ENCODE measurements at places on chromosomes 5 and 9. TPM values are rescaled to one million over a fixed set of nuclear protein-coding genes. Genes with fewer than 3 reads are reported as not detected.

DNA sequence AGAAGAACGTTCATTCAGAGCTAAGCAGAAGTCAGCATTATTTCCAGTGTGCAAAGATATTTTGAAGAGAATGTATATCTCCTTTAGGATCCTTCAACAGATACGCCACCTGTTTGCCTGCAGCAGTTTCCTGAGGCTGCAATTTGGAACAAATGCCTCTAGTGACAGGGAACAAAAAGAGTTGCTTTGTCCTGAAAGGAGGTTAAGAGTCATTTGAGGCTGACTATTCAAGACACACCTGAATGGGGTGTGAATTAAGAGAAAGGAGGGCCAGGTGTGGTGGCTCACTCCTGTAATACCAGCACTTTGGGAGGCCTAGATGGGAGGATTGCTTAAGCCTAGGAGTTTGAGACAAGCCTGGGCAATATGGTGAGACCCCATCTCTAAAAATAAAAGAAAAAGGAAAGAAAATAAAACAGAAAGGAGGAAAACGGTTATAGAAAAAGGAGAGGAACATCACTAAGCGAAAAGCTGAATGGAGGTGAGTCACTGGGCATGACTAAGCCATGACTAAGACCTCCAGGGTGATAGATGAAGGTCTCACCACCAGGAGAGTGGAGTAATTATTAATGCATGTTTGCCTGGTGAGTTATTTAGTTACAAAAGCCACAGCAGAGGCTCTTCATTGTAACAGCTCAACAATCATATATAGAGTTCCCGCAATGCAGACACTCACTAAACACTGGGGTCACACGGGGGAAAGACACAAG, 255.2 kb upstream of the TNC start:
- H3K27ac ChIP-seq = no peak overlapping the region

DNA sequence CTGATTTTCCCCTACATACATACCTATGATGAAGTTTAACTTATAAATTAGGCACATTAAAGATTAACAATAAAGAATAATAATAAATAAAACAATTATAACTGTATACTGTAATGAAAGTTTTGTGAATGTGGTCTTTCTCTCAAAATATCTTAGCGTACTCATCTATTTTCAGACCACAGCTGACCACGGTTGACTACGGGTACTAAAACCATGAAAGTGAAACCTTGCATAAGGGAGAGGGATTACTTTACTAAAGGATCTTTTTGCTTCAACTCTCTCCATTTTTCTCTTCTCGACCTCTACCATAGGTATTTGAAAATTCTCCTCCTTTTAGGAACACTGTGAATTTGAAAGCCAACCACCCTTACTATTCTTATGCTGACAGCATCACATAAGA, 475.5 kb downstream of the CETN3 start:
- H3K27ac ChIP-seq = no peak overlapping the region
- no peaks in the 10 kb centered on the region for H3K36me3 ChIP-seq
- no peaks in the 10 kb centered on the region for H3K27me3 ChIP-seq
- H3K4me1 ChIP-seq = no peaks in the 10 kb centered on the region
- no peak for DNase-seq

GRCh38 chr5:143952809-143953208, 140.8 kb downstream of the HMHB1 start:
- H3K27me3 ChIP-seq = no peaks in the 10 kb centered on the region
- H3K27ac ChIP-seq = no peak overlapping the region
- H3K36me3 ChIP-seq = no peaks in the 10 kb centered on the region
- no peak for DNase-seq

SLC6A7 gene
- polyA plus RNA-seq = not detected

PCDHB7 gene
- not detected for polyA plus RNA-seq

C9 gene
- polyA plus RNA-seq = not detected

GRIN1 gene
- not detected for polyA plus RNA-seq

GMCL2 gene
- polyA plus RNA-seq = not detected

DNA sequence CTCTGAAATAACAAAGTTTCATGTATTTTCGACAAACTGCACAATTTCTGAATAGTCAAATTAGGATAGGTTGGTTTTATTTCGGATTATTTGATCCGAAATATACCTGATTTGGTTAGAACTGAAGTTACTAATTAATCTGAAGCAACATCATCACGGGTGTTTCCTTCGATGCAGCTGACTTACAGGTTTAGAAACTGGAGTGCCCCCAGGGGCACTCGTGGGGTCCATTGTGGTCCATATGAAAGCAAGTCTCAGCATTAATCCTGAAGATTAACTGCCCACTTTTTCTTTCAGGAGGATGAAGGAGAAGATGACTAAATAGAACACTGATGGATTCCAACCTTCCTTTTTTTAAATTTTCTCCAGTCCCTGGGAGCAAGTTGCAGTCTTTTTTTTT, 5.3 kb downstream of the SET start:
- no peak for DNase-seq
- H3K36me3 ChIP-seq = peaks cover 57% of the 10 kb centered on the region
- no peak overlapping the region for H3K4me3 ChIP-seq
- H3K27ac ChIP-seq = no peak overlapping the region
- H3K27me3 ChIP-seq = no peaks in the 10 kb centered on the region

- H3K27me3 ChIP-seq = no peaks in the 10 kb centered on the region
- no peak overlapping the region for H3K4me3 ChIP-seq
- no peaks in the 10 kb centered on the region for H3K36me3 ChIP-seq
- H3K27ac ChIP-seq = no peak overlapping the region
Observed at GRCh38 chr9:38386319-38386895, 6.1 kb upstream of the ALDH1B1 start.

GRCh38 chr5:68261169-68261568, 45.6 kb downstream of the PIK3R1 start:
- peaks cover 28% of the 10 kb centered on the region for H3K4me1 ChIP-seq
- H3K36me3 ChIP-seq = peaks cover 2% of the 10 kb centered on the region
- H3K4me3 ChIP-seq = no peak overlapping the region
- no peak overlapping the region for H3K27ac ChIP-seq

DNA sequence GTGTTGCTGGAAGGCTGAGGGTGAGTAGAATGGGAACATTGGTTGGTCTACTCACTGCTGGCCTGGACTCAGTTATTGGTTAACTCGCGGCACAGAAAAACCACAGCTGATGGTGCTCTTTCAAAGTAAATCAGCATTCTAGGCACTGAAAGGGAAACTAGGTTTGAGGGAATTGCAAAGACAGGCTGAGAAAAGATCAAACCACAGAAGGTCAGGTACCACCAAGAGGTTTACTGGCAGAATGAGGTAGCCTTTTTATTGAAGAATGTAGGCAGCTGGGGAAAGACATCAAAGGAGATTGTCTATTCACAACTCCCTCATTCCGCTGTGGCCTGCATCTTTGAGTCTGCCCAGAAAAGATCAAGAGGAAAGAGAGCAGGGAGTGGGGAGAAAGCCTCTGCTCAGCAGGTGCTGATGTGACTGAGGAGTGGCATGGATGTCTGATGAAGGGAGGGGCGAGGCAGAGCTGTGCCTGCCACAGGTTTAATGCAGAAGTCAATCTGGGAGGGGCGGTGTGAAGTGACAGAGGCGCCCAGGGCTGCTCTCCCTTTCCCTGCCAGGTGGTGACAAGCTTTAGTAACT, 255.5 kb downstream of the MAN2A1 start:
- no peaks in the 10 kb centered on the region for H3K4me1 ChIP-seq
- H3K27me3 ChIP-seq = no peaks in the 10 kb centered on the region
- no peak for DNase-seq
- H3K27ac ChIP-seq = no peak overlapping the region
- H3K36me3 ChIP-seq = no peaks in the 10 kb centered on the region

DNA sequence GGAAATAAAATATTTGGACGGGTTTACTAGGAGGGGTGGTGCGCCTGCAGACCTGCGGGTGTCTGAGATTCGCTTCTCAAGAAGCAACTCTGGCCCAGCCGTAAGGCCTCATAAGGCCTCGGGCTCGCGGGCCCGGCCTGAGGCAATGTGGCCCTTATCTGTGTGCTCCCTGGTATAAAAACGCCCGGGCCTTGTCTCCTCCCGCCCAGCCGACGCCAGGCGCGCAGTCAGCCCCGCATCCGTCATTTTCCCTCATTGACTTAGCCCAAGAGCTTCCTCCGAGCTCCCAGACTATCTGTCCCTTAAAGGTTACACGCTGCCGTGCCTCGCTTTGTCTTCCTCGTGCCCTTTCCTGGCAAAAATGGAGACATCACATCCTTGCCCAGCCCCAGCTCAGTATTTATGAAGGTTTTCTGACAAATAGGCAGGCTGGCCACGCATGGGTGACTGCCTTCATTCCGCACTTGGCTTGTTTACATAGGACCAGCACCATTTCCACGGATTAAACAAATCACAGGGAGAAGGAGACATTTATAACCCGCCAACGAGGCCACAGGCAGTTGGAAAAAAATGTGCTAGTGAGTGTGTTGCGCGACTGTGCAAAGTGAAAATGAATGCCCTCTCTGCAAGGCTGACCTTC, 74.5 kb upstream of the TBCA start:
- H3K27ac ChIP-seq = no peak overlapping the region
- no peak for DNase-seq
- H3K4me3 ChIP-seq = peak overlapping the region; percentile 79
- peaks cover 18% of the 10 kb centered on the region for H3K27me3 ChIP-seq
- no peaks in the 10 kb centered on the region for H3K36me3 ChIP-seq

- H3K4me1 ChIP-seq = peaks cover 21% of the 10 kb centered on the region
- H3K27me3 ChIP-seq = no peaks in the 10 kb centered on the region
- H3K27ac ChIP-seq = no peak overlapping the region
- no peak overlapping the region for H3K4me3 ChIP-seq
Observed at GRCh38 chr5:80867233-80867632, 92.9 kb upstream of the RASGRF2 start.

GRCh38 chr9:36543916-36544315, 28.8 kb upstream of the MELK start:
- H3K4me3 ChIP-seq = no peak overlapping the region
- no peaks in the 10 kb centered on the region for H3K36me3 ChIP-seq
- no peaks in the 10 kb centered on the region for H3K27me3 ChIP-seq

BARX1 gene
- not detected for polyA plus RNA-seq

DNA sequence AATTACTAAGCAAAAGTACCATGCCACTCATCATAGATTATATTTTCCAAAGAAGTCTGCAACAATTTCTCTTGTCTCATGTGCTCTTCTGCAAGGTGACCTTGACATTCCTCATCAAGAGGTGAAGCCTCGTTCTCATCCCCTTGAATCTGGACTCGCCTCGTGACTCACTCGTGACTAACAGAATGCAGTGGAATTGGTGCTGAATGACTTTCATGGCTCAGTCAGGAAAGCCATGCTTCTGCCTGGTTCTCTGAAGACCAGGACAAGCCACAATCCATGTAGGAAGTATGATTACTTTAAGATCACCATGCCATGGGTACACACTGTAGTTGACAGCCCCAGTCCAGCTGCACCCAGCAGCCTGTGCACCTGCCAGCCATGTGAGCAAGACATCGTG, 335.8 kb downstream of the GADD45G start:
- no peak for DNase-seq
- no peaks in the 10 kb centered on the region for H3K4me1 ChIP-seq
- no peaks in the 10 kb centered on the region for H3K27me3 ChIP-seq
- no peaks in the 10 kb centered on the region for H3K36me3 ChIP-seq
- no peak overlapping the region for H3K4me3 ChIP-seq

Measured in CD14-positive monocyte (primary cell).